Ovary (tissue), 10 donors: ENCODE measurements at places on chromosomes 12 and 14. TPM values are rescaled to one million over a fixed set of nuclear protein-coding genes. Genes with fewer than 3 reads are reported as not detected.

Gene RGS6
- 0.53 TPM for total RNA-seq

Gene LTBP2
- 57.4 TPM for total RNA-seq

Gene IFI27L2
- total RNA-seq: 66.6 TPM

Gene TSPAN19
- total RNA-seq: not detected

Gene ENDOU
- 0.69 TPM for total RNA-seq

Gene SNW1
- total RNA-seq: 38.8 TPM

Gene B4GALNT1
- 0.56 TPM for total RNA-seq

Gene PDE3A
- total RNA-seq: 7.2 TPM

Gene KLRD1
- total RNA-seq: 0.70 TPM

Gene MYRFL
- not detected for total RNA-seq

Gene CLEC14A
- 13.0 TPM for total RNA-seq

Gene PDZRN4
- 6.6 TPM for total RNA-seq

Gene MIP
- total RNA-seq: not detected

Gene VWF
- total RNA-seq: 68.5 TPM

Gene LRRC43
- total RNA-seq: 0.50 TPM

Gene MYH6
- 0.50 TPM for total RNA-seq

Gene MYL2
- 1.7 TPM for total RNA-seq

Gene PRDM4
- total RNA-seq: 24.6 TPM

Gene PRKD1
- total RNA-seq: 21.6 TPM

Gene HAL
- 0.99 TPM for total RNA-seq

Gene HOXC10
- 0.20 TPM for total RNA-seq

Gene TEX52
- total RNA-seq: not detected

Gene MRPL51
- total RNA-seq: 67.7 TPM

Gene TDRD9
- 5.1 TPM for total RNA-seq

Gene APOF
- total RNA-seq: not detected

Gene CISTR
- total RNA-seq: not detected

Gene NGDN
- 35.3 TPM for total RNA-seq

Gene FOXG1
- not detected for total RNA-seq

Gene CCDC177
- total RNA-seq: not detected

Gene AHNAK2
- total RNA-seq: 15.6 TPM

Gene NTN4
- 60.8 TPM for total RNA-seq

Gene SETD1B
- total RNA-seq: 39.5 TPM

Gene PROX2
- total RNA-seq: not detected

Gene TAS2R10
- 1.4 TPM for total RNA-seq
